Left kidney (tissue), 8 donors: ENCODE measurements at places on chromosomes 1 and 21. TPM values are rescaled to one million over a fixed set of nuclear protein-coding genes. Genes with fewer than 3 reads are reported as not detected.

DNA sequence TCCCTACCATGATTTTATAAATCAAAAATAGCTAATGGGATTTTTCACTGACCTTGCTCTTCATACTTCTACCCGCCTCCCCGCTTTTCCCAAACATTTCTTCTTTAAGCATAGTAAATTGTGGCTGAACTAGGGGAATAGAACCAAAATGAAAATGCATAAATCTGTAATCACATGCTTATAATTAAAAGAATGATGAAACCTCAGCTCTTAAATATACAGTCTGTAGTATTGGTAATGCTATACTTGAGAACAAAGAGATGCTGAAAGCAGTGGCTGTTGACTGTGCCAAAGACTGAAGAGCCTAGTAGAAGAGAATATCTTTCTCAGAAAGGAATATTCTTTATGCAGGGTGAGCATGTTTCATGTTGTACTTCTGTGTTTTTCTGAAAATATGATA lies 249.1 kb downstream of the GREM2 start:
- no peak for DNase-seq

DNA sequence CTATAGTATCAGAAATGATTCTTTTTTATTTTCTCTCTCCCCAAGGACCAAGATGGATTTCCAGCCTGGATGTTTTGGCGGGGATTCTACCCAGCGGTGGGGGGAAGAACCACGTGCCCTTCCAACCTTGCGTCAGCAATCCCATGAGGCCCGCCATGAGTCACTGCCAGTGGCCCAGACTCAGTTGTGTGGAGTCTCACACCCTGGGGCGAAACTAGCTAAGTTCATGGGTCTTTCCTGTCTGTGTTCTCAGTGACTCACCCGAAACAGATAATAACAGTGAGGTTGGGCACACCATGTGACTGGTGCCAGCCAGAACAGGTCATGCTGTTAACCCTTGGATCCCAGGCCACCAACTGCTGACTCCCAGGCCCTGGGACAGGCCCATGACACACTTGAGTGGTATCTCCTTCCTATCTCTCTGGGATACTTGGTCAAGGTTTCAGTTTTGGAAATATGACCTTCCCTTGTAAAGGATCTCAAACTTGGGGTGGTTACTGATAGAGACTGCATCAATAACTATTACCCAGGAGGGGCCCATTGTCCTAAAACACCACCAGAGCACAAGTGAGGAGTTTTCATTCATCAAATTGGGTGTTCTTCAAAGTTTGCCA lies 98.0 kb upstream of the DUSP10 start:
- no peak for DNase-seq

The NR1I3 gene
- polyA plus RNA-seq, result 3.6 TPM

DNA sequence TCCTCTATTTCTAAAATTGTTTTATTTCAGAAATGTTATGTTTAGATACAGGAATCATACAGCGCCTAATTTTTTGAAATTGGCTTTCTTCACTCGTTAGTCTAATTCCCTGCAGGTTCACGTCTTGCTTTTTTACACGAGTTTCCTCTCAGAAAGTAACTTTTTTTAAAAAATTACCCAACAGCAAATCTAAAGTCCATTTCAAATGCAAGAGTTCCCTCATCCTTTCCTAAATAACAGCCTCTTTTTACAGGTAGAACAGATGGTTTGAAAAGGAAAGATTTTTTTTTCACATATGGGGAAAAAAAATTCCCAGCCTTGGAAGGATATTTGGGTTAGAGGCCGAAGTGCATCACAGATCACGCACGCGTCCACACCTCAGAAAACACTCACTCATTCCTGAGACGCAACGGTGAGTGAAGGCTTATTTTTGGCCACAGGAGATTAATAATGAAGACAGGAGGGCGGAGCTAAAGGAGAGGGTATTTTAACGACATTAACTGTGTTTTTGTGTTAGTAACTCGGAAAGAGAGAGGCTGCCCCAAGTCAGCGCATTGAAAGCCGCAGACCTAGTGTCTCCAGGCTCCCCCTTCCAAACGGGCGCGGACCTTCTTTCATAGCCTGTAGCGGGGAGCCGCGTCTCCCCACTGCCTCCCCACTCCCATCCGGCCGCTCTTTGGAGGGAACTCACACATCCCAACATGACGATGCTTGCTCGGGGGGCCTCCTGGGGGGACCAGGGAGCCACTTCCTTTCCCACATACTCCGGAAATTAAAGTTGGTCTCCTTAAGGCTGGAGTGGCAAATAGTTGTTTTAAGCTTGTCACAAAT lies 969 bp upstream of the RIPK4 start:
- DNase-seq, result no peak

DNA sequence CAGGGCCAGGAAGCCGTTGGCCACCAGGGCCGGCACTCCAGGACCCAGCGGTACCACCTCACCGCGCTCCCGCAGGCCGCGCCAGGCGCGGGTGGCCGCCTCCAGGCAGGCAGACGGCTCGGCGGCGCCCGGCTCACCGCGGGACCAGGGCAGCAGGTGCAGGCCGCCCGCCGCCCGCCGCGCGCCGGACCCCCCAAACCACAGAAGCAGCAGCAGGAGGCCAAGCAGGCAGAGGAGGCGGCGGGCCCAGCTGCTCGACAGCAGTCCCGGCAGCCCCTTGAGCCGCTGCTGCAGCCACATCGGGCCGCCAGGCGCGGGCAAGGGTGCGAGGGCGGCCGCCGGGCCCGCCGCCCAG lies 312 bp downstream of the KIAA2013 start:
- no peak for DNase-seq

GRCh38 chr1:76142771-76143540 lies 68.4 kb downstream of the ST6GALNAC3 start:
- DNase-seq, result no peak

GRCh38 chr1:232987774-232988140 lies 37.3 kb downstream of the NTPCR start:
- DNase-seq, result no peak

The GJB4 gene
- polyA plus RNA-seq, result 0.25 TPM

The GSTM5 gene
- polyA plus RNA-seq, result 44.7 TPM

The ICOSLG gene
- 7.3 TPM for polyA plus RNA-seq

GRCh38 chr1:19484798-19485361 lies 459 bp downstream of the CAPZB start:
- DNase-seq, result no peak

- no peak for DNase-seq
Observed at GRCh38 chr1:41536361-41536802, 51.9 kb upstream of the EDN2 start.

The RASAL2 gene
- 22.1 TPM for polyA plus RNA-seq

The CD247 gene
- 0.42 TPM for polyA plus RNA-seq

DNA sequence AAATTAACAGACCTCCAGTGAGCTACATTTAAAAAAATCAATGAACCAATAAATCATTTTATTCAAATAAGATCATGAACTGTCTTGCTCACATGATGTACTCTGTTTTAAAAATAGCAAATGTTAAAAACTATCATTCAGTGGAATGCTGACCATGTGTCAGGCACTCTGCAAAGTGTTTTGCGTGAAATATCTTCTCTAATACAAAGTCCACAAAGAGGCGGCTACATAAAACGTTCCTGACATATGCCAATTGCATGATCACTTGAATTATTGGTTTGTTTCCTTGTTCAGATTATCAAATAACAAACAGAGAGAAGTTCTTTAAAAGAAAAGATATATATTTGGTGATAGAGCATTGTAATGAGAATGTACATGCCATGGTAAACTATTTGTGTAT lies 10.7 kb downstream of the FMO2 start:
- DNase-seq, result no peak

The NHLH2 gene
- not detected for polyA plus RNA-seq

- no peak for DNase-seq
Observed at GRCh38 chr1:3727042-3727824, 25.0 kb upstream of the CCDC27 start.

- no peak for DNase-seq
Observed at GRCh38 chr1:31930836-31931592, 7.2 kb downstream of the PTP4A2 start.

DNA sequence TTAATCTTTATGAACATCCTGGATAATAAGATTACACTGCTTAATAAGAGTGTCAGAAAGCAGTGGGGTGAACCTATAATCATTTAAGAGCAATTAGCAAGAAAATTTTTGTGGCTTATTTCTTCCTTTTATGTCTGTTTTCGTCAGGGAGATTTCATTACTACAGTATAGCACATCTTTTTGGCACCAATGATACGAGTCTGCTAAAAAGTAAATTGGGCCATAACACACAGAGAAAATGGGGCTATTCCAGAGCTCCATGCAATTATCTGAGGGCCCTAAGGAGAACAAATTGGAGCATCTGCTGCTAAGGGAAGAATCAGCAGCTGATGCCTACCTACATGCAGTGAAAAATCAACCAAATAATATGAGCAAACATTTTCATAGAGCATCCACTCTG lies 330.3 kb upstream of the NCAM2 start:
- no peak for DNase-seq

DNA sequence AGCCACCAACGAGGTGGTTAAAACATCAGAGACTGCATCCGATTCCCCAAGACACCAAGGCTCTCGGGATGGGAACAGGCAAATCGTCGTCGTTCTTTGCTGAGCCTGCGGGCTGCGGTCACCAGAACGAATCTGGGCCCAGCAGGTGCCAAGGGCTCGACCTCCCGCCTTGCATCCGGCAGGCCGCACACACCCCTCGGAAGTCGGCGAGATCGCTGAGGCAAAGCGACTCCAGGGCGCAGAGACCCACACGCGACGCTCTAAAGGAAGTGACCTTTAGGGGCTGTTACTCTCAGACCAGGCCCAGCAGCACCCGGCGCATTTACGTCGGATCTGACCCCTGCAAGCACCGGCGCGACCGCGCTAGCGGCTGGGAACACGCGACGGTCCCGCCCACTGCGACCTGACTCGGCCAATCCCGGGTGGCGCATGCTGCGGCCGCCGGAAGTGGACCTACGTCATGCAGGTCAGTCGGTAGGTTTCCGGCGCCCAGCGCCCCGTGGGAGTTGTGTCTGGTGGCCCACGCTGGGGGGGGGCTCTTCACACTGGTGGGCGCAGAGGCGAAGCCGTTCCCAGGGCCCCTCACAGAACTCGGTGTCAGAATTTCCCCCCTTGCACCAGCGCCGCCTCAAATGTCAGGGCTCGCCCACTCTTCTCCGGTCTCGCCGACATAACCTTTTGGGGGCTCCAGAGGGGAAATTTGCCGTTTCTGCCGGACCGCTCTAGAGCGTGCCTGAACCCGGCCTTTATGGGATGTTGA lies 7.5 kb upstream of the PARK7 start:
- DNase-seq, result peak; percentile 89

- no peak for DNase-seq
Observed at GRCh38 chr1:246705368-246705767, 18.8 kb upstream of the SCCPDH start.

The PDZK1 gene
- 192 TPM for polyA plus RNA-seq
